ENCODE measurements at places on chromosomes 1 and 21.
A peak's percentile ranks its signal among the peaks of the same experiment; 100 is the strongest.

- no peak for DNase-seq
Measured at GRCh38 chr1:29272147-29272907, 36.0 kb downstream of the PTPRU start.

DNA sequence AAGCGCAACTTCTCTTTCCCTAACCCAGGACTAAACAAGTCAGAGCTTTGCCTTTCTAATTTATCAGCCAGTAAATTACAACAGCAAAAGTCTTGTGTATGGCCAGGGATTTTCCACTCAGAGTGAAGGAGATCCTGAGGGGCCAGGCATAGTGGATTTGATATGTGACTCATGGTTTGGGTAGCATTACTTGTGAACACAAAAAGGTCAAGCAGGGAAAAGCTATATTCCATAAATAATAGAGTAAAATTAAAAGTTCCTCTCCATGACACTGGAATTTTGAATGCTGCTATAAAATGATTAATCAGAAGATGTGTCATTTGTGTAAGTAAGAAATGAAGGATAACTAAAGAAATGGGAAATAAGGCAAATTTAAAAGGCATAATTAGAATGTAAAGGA is 284.8 kb downstream of the HLX start:
- DNase-seq, result no peak

DNA sequence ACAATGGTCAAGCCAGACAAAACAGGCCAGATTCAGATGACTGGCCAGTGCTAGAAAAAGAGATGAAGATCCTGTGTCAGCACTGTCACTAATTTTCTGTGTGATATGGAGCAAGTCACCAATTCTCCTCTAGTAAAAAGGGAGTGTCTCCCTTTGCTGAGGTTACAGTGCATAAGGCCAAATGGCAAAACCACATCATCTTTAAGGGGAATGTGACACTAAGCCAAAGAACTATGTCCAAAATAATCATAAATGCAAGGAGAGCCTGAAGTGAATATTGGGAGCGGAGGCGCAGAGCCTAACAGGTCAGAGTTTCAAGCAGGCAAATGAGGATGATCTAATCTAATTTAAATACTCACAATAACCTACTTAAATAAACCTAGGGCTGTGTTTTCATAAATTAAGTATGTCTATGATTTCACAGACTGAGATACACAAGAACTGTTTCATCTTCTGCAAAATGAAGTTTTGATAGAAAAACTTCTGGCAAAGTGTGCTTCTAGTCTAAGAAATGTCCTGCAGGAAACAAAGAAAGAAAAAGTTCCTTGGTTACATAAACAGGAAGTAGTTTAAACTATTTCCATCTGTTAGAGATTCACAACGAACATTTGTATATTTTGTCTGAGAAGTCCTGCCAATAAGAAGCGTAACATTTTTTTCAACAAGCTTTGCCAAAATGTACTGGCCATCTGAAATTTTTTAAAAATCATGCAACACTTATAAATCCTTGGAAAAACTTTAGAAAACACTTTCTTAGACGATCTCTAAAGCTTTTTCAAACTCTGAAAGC is 290.2 kb downstream of the LRRC40 start:
- no peak for DNase-seq

GRCh38 chr1:28341591-28341990 is 12.8 kb downstream of the MED18 start:
- DNase-seq, result no peak

DNA sequence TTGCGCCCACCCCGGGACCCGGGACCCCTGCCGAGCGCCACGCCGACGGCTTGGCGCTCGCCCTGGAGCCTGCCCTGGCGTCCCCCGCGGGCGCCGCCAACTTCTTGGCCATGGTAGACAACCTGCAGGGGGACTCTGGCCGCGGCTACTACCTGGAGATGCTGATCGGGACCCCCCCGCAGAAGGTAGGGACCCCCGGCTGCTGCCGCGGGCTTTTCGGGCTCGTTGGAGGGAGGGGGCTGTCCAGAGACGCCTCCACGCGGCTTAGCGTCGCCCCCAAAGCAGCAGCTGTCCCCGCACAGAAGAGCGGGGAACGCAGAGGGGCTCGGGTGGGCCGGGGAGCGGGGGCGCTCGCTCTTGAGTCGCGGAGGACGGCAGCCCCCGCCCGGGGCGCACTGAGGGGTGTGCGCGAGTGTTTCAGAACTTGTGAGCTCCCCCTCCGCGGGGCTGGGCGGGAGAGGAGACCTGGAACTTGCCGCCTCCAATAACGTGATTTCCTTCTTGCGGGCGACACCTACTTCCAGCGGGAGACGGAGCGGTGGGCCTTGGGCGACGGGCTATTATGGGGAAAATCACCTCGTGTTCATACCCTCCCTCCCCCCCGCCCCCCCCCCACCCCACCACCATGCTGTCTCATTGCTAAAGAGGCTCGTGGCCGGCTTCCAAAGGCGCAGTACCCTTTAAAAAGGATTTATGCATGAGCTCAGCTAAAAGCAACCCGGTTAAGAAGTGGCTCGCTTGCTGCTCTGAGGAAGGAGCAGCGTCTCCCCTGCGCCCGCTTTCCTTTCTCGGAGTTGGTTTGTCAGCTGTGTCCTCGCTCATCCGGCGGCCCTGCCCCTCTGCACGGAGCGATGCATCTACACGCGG is 664 bp downstream of the BACE2 start:
- peak; percentile 54 for DNase-seq
